ENCODE measurements at places on chromosomes 2 and 18. TPM values are rescaled to one million over a fixed set of nuclear protein-coding genes. Genes with fewer than 3 reads are reported as not detected.

Gene ZNF516
- total RNA-seq, result 15.7 TPM

Gene PTPN2
- 18.1 TPM for total RNA-seq

Gene INSIG2
- total RNA-seq, result 15.2 TPM

Gene HK2
- 18.4 TPM for total RNA-seq

Gene HOXD1
- total RNA-seq, result not detected

Gene PLA2R1
- total RNA-seq, result 3.2 TPM

Gene CTNNA2
- not detected for total RNA-seq

Gene CHRNG
- not detected for total RNA-seq

Gene KYNU
- total RNA-seq, result 3.8 TPM

Gene SCN3A
- total RNA-seq, result 1.1 TPM

Gene EVX2
- not detected for total RNA-seq

Gene SP100
- 53.1 TPM for total RNA-seq

Gene POTEC
- not detected for total RNA-seq

Gene MROH2A
- not detected for total RNA-seq

Gene CRYGC
- total RNA-seq, result not detected

DNA sequence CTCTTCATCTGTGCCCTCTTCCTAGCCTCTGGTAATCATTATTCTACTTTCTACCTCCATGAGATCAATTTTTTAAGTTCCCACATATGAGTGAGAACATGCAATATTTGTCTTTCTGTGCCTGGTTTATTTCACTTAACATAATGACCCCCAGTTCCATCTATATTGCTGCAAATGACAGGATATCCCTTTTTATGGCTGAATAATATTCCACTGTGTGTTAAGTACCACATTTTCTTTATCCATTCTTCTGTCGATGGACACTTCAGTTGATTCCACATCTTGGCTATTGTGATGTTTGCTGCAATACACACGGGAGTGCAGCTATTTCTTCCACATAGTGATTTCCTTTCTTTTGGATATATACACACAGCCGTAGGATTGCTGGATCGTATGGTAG, 43.9 kb upstream of the CNOT11 start:
- no peak for DNase-seq

- no peak for DNase-seq
These were observed 14.2 kb upstream of the CXCR4 start for GRCh38 chr2:136131961-136132824.

- DNase-seq, result no peak
These were observed 153.7 kb downstream of the TGIF1 start for GRCh38 chr18:3603421-3604234.

DNA sequence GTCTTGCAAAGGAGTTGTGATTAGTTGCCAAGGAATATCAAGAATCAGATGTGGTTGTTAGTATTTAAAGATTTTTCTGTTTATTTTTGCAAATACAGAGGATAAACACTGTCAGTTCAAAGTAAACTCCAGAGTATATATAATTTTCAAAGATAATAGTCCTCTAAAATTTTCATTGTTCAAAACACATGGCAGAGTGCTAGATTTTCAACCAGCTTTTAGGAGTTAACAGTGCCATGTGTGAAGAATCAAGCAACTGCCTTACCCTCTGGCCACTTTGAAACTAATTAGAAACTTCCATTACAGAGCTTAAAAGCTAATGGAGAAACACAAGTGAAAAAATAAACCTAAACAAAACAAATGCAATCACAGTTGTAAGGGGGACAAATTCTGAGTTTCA, 1605.6 kb upstream of the ZEB2 start:
- DNase-seq, result no peak

DNA sequence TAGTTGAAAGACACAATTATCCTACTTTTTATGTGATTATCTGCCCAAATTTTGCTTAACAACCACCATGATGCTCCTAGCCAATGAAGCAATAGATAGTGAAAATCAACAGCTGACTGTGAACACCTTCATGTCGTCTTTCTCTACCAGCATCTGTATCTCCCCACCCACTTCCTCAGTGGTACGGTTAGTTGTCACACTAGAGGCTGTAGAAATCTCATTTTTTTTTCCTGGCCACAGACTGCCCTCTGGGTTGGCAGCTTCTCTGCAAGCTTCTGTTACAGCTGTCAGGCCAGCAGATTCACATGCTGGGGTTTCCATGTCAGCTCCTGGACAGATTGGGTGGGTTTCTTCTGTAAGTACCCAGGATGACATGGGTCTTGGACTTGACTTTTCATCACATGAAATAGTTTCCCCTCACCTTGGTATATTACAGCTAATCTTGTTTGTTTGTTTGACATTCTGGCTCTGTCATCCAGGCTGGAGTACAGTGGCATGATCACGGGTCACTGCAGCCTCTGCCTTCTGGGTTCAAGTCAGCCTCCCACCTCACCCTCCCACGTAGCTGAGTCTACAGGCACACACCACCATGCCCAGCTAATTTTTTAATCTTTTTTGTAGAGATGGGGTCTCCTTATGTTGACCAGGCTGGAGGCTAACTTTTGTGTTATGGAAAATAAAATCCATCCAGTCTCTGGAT, 24.3 kb downstream of the STAT4 start:
- no peak for DNase-seq

GRCh38 chr2:185859506-185859905, 120.9 kb downstream of the FSIP2 start:
- DNase-seq, result no peak

DNA sequence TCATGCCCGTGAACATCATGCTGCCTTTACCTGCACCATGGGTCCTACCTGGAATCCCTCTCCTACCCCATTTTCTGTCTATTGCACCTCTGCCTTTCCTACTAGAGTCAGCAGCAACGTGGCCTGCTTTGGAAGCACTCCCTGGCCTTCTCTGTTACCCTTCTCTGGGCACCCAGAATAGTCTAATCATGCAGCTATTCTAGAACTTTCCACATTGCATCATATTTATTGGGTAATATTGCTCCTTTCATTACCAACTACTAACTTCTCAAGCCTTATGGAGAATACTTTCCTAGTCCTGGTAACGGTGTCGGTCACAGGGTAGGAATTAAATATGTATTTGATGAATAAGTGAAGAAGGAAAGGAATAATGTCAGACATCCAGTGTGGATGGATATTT, 33.3 kb upstream of the CREG2 start:
- no peak for DNase-seq

- DNase-seq, result no peak
These were observed 50.1 kb downstream of the CCDC74A start for GRCh38 chr2:131577812-131578211.

- DNase-seq, result no peak
These were observed 254.5 kb downstream of the DSEL start for GRCh38 chr18:67261931-67262552.

- DNase-seq, result peak; percentile 69
These were observed 35.9 kb downstream of the ADI1 start for GRCh38 chr2:3483227-3483985.

- no peak for DNase-seq
These were observed 112.2 kb downstream of the ZFP36L2 start for GRCh38 chr2:43114210-43114609.

GRCh38 chr18:14941792-14942191, 193.8 kb downstream of the ANKRD30B start:
- DNase-seq, result no peak

DNA sequence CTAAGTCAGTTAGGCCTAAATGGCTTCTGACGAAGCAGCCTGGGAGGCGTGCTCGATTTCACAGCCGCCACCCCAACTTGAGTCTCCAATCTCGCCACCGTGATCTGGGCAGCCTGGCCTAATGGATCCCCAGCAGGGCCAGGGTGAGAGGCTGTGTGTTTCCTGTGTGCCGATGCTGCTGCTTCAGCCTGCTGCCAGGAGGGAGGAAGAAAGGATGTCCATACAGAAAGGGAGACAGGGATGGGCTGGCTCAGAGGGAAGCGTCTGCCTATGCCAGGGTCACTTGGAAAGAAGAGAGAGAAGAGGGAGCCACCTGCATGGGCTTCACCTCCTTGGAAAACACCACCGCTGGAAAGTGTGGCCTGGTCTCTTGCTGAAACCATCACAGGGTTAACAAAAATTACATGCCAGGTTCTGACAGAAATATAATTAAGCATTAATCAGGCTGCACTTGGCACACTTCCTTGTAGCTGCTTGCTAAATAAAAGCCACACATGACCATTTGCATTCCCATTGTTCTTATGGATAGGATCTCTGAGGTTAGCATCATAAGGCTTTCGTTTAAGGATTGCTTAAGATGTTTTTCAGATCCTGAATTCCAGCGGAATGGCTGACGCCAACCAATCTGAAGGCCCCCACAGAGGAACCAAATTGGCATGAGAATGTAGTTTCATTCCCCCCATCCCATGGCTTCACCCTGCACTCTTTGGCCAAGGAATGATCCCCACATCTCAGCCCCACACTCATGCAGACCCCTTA, 108.8 kb upstream of the SLC1A4 start:
- no peak for DNase-seq

DNA sequence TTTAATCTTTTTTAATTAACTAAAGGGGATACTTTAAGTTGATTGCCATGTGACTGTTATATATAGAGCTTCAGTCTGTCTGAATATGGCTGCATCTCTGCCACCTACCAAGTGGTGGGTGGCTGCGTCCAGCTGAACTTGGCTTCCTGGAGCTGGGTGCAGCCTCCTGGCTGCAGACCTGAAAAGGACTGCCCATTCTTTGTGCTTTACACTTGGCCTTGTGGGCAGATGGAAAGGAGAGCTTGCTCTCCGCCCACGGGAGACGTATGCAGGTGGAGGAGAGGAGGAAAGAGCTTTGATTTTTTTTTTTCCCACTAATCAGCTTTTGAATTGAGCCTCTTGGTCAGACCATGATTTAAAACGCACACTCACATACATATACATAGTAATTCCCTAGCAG, 34.7 kb downstream of the NCK2 start:
- no peak for DNase-seq

GRCh38 chr2:45289997-45290709, 280.9 kb upstream of the SIX2 start:
- no peak for DNase-seq

DNA sequence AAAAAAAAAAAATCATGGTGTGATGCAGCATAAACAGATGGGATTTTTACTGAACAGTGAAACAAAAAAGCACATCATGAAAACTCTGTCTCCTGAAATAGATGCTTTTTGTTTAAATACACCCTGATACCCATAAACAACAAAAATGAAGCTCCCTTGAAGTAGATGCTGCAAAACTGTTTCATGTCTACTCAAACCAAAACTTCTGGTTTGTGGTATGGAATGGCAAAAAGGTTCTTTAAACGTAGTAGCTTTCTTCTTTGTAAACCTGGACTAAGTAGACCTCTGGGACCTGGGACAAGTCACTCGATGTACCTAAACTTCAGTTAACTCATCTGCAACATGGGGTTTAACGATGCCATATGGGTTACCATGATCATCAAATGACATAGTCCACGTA, 64.4 kb upstream of the RAPH1 start:
- DNase-seq, result no peak

- no peak for DNase-seq
These were observed 77.9 kb downstream of the EIPR1 start for GRCh38 chr2:3299703-3300102.

- DNase-seq, result no peak
These were observed 49.7 kb downstream of the CYRIA start for GRCh38 chr2:16615687-16616615.

- no peak for DNase-seq
These were observed 25.4 kb downstream of the SLC9A4 start for GRCh38 chr2:102498414-102498813.

- DNase-seq, result no peak
These were observed 17.6 kb upstream of the PPP4R1 start for GRCh38 chr18:9631814-9632496.

GRCh38 chr2:62180975-62181374, 14.9 kb upstream of the B3GNT2 start:
- no peak for DNase-seq

DNA sequence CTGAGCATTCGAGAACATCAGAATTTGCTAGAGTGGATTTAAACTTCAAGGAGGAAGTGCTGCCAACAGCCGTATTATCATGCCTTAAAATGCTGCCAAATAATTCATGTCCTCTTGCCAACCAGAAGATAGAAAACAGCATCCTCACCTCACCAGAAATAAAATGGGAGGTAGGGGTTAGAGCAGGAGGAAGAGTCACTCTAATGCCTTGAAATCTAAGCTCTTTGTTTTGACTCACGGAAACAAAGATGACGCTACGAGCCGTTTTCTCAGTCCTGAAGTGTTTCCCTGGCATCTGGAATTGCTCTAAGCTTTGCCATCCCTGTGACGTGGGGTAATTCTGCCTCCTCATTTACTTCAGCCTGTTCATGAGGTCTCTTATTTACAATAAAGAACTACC, 97.1 kb downstream of the PRPF40A start:
- no peak for DNase-seq

DNA sequence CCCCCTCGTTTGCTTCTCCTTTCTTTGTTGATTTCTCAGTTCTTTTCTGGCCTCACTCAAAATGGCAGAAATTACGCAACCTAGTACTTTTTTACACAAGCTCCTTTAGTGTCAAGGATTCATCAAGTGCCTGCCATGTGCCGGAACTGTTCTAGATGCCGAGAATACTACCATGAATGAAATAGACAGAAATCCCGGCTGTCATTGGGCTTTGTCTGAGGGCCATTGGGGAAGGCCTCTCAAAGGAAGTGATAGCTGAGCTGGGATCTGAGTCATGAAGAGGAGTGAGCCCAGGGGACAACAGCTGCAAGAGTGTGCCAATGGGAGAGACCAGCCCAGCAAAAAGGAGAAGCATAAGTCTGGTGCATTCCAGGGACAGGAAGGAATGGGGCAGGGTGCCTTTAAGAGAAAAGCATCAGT, 34.3 kb upstream of the PPP1CB start:
- DNase-seq, result peak; percentile 68

- DNase-seq, result no peak
These were observed 92.8 kb upstream of the NEDD4L start for GRCh38 chr18:57951117-57951796.

DNA sequence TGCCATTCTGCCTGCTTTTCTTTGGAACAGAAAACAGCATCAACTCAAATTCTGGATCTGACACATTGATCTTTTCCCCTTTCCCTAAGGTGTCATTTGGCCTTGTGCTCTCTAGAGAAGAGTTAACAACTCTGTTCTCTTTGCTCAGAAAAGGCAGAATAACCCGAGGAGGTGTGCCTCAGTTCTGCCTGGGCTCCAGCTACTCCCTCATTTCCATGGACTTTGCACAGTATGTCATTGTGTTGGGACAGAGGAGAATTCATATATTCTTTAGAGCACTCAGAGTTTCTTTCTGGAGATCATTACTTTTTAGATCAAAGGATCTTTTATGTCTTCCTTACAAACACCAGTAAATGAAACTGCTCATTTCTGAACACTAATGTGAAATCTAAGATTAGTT, 249.1 kb downstream of the PHLPP1 start:
- DNase-seq, result no peak

- peak; percentile 38 for DNase-seq
These were observed 636 bp downstream of the ARL4C start for GRCh38 chr2:234496055-234496834.

GRCh38 chr2:61415265-61415664, 55.6 kb downstream of the USP34 start:
- DNase-seq, result no peak
